ENCODE measurements at places on chromosomes 7 and 10.

GRCh38 chr10:29688230-29688661, 53.5 kb upstream of the SVIL start:
- no peak for DNase-seq

DNA sequence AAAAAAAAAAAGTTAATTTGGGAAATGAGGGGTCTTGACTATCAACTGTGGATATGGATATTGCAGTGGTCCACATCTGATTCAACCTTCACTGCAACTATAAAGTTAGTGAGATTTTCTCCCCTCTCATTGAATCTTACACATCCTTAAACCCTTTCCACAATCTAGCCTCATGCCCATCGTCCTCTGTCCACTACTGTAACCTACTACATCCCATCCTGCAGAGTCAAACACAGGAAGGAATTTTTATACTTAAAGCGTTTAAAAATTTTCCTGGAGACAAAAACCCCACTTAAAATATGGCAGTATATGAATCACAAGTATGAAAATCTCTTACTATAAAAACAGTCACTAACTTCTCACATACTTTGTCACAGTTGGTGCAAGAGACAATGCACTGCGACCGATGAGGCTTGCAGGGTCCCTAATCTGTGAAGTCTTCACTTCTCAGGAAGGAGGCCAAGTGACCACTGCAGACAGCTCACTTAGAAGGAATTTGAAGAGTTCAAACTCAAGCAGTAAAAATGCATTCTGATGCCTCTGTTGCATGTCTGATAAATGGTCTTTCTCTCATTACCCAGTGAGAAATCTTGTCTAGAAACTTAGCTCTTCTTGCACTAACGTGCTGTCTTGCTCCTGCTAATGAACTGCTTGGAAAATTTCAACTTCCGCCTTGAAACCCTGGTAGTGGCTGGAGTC, 50.3 kb upstream of the ST8SIA6 start:
- no peak for DNase-seq

DNA sequence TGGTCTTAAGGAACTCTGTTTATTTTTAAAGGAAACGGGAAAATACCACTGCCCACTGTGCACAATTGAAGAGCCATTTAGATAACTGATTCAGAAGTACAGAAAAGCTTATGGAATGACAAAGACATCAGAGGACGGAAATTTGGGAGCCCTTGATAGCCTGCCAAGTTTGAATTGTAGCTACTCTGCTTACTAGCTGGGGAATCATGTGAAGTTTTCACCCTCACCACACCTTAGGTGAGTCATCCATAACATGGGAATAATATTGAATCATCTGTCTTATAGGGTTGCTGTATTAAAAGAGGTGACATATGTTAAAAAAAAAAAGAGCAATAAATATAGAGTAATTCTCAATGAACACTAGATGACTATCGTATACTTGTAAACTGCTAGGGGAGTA, 1104.2 kb downstream of the GATA3 start:
- DNase-seq: no peak

DNA sequence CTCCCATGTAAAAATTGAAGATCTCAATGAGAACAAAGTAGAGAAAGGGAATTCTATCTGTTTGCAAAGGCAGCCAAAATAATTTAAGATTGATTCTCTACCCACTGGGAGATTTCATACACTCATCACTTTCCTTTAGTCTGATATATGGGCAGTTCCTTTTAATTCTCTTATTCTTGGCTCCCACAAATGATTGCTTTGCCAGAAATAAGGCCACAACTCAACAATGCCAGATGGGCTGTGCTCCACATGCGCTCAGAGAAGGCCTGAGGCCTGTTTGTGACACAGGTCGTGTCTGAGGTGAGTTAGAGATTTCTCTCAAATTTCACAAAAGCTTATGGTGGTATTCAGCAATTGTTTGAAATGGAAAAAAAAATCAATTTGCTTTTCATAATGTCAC, 501.9 kb upstream of the SEMA3D start:
- no peak for DNase-seq

DNA sequence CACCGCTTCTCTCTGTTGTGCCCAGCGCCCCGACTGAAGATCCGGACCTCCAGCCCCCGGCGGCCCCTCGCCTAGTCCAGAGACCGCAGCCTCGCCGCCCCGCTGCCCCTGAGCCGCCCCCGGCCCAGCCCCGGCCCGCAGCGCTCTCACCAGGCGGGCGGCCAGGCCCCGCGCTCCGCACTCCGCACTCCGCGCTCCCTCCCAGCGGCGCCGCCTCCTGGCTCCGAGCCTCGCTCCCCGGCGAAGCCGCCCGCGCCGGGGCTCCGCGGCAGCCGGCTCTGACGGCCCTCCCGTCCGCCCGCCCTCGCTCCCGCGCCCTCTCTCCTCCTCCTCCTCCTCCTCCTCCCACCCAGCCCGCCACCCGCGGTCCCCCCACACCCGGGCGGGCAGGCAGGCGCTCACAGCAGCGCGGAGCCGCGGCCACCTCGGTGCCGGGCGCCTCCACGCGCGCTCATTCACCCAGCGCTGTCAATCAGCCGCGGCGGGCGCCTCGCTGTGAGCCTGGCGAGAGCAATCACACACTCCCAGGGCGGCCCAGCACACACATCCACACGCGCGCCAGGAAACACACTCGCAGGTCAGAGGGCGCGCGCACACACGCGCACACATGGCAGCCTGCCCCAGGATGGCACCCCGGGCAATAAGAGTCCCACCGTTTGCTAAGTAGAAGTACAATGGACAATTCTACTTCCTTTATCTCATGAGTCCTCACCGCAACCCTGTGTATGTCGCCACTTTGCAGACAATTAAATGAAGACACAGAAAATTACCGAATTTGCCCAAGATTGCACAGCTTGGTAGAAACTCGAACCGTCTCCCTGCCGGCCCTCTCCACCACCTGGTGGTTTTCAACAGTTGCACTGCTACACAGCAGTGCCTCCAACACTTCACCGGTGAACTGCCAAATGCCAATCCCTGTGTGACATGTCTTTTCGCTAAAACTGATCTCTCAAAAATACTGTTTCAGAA, at the start of gene PRRT4:
Gene PRRT4, minus strand, starts transcription at position 280 of the 969 bp plus-strand sequence.
- DNase-seq: peak; percentile 57

GRCh38 chr10:78774999-78775711, 293.6 kb upstream of the ZMIZ1 start:
- no peak for DNase-seq

GRCh38 chr7:78427209-78427608, 628.6 kb downstream of the PHTF2 start:
- no peak for DNase-seq

DNA sequence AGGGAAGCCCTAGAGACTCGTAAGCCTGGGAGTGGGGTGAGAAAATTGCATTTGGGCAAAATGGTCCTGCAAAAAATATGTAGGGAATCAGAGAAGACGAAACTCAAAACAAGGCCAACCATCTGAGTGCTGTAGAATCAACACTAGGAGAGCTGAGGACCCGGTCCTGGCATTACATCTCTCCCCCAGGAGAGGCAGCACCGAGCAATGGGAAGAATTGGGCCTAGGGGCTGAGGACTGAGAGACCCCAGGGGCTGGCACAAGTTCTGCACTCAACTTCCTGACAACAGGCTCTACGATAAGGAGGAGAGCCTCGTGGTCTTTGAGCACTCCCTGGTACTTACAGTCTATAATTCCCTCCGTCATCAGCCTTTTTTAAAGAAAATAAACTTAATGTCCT, 47.6 kb downstream of the BPGM start:
- DNase-seq: no peak

DNA sequence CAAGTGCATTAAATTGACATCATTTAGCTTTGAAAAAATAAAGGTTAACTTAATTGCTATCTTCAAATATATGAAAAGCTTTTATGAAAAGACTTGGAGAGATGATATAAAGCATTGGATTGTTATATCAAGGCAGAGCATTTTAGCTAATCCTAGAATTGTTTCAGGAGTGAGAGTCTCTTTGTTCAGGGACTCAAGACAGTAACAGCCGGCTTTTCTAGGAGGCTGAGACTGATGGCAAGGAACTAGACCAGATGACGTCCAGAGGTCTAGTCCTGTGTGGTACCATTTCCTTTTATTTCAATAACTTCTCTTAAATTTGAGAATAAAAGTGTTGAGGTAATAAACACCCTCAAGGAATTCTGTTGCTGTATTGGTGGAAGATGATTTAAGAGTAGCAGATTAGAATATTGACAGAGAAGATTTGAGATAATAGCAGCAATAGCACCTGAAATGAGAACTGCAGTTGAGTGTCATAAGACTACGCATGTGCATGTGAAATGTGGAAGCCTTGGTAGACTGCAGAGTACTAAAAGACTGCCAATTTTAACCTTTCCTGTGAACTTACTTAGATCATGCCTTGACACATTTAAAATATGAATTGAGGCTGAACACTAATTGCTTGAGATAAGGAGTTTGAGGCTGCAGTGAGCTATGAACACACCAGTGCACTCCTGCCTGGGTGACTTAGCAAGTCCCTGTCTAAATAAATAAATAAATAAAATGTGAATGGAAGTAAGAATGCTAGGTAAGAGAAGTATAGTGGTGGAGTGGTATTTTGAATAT, 79.6 kb downstream of the ZNRF2 start:
- DNase-seq: no peak

DNA sequence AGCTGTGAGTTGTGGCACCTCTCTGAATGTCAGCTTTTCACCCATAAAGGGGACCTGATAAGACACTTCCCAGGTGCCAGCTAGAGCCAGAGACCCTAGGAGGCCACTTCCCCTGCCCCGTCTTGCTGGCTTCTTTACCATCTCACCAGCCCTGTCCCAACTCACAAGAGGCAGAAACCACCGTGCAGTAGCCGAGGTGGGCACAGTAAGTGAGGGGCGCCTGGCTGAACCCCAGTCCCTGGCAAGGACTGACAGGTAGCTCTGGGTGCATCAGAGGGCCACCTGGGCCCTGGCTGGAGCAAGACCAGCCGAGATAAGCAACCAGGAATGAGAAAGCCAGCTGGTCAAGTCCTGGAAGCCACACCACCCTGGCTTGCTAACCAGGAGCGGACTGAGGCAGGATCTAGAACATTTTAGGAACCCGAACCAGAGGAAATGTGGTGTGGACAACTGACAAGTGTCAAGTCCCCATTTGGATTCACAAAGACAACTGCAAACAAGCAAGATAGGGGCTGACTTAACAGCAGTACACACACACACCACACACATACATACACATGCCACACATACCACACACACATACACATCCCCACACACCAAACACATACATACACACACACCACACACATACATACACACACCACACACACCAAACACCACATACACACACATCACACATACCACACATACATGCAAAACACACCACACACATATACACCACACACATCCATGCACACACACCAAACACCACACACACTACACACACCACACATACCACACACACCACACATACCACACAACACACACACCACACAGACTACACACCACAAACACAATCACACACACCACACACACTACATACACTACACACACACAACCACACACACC, 20.8 kb downstream of the OGDHL start:
- no peak for DNase-seq

GRCh38 chr10:44591911-44592310, 207.0 kb upstream of the CXCL12 start:
- DNase-seq: no peak

GRCh38 chr7:36712015-36712414, 12.3 kb downstream of the AOAH start:
- no peak for DNase-seq

- DNase-seq: no peak
These were observed 10.7 kb downstream of the GRK5 start for GRCh38 chr10:119217991-119218490.

GRCh38 chr10:128704716-128705115, 578.5 kb upstream of the MKI67 start:
- DNase-seq: no peak

- DNase-seq: no peak
These were observed 255.0 kb upstream of the SP8 start for GRCh38 chr7:21041666-21042065.

DNA sequence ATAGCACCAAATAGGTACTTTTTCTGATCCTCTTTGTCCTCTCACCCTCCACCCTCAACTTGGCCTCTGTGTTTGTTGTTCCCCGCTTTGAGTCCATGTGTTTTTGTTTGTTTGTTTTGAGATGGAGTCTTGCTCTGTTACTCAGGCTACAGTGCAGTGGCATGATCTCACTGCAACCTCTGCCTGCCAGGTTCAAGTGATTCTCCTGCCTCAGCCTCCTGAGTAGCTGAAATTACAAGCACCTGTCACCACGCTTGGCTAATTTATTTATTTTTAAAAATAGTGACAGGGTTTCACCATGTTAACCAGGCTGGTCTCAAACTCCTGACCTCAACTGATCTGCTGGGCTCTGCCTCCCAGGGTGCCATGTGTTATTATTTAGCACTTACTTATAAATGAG, 5.3 kb downstream of the ZNF273 start:
- no peak for DNase-seq

DNA sequence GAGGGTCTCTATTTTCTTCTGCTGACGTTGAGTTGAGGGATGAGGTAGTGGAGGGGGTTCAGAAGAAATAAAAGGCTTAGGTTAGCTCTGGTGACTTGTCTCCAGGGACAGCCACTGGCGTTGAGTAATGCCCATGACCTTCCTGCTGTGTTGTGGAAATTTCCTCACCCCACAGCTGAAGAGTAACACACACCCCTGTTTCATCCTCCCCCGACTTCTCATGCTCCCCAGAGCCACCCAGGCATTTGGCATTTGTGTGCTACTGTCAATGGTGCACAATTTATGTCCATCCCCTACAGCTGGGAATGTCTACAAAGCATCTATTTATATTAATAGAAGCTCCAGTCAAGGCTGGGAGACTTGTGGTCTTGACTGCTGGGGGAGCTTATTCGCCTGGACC, 4.7 kb upstream of the TMEM72 start:
- DNase-seq: no peak

DNA sequence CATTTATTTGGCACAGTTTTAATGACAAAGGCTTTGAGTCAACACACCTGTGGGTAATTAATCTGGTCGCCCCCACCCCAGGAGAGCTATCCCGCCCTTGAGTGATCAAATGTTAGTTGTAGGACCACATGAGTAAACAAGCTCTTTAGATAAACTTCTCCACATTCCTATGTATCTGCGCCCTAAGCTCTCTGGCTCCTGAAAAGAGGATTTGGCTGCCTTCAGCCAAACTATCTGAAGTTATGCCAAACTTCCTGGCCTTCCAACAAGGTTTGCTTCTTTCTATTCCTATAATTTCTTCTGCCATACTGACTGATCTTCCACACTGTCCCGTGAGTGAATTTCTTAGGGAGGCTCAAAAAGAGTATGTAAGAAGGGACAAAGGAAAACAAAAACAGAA, 134.2 kb downstream of the RALA start:
- DNase-seq: no peak

GRCh38 chr7:141410353-141411000, 140.7 kb upstream of the AGK start:
- no peak for DNase-seq

GRCh38 chr7:41029072-41029499, 673.8 kb downstream of the INHBA start:
- DNase-seq: no peak

- DNase-seq: no peak
These were observed 146.7 kb downstream of the GRM3 start for GRCh38 chr7:86790383-86790782.

DNA sequence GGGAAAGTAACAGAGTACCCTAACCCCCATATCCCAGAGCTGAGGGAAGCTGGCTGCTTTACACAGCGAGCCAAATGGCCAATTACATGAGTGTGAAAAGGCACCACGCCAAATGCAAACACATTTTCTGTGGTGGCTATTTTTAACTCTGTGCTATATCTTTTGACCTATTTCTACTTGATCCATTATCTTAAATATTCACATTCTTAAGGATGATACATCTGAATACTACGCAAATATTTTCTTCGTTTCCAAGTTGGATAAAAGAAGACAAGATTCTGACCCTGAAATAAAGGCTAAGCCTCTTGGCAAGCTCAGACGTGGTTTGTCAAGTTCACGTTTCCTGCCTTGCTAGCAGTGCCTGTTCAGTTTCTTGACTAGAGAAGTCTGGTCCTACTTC, 146.7 kb upstream of the TMEM196 start:
- no peak for DNase-seq

Data from KBM-7 (cell line).